ENCODE measurements at places on chromosomes 5 and 9.

DNA sequence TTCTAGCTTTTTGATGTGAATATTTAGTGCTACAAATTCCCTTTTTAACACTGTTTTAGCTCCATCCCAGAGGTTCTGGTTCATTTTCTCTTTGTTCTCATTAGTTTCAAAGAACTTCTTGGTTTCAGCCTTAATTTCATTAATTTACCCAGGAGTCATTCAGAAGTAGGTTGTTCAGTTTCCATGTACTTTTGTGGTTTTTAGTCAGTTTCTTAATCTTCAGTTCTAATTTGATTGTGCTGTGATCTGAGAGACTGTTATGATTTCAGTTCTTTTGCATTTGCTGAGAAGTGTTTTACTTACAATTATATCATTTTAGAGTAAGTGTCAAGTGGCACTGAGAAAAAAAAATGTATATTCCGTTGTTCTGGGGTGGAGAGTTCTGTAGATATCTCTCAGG is 240.1 kb upstream of the RASA1 start:
- DNase-seq: no peak

DNA sequence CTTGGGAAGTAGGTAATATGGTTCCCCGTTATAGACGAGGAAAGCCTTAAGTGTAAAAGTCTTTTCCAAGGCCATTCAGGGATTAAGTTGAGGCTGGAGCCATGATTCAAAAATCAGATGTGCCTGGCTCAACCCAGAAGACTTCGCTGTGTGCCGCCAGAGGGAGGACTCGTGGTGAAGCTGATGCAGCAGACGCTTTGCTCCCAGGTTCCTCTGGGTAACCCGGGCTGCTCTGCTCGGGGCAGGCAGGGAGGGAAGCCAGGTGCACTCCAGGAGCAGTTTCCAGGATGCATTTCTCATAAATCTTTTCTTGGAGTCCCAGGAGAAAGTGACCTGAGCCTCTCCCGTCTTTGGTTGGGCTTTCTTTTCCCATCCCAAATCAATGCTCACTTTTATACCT is 62.9 kb upstream of the ICE1 start:
- DNase-seq: no peak

DNA sequence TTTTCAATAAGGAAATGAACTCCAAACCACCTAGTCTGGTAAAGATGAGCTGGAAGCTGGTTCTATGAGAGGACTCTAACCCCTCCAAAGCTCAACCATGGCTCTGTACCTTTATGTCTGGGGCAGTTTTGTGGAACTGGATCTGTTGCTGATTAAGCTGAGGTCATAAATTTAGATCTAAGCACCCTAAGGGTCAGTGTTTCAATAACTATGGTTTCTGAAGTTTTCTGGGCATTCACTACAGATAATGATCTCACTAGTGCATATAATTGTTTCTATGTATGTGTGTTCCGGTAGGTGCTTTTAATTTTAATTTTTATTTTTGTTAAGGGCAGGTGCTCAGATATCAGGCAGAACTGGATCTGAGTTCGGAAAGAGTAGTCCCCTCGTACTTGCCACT is 258.7 kb upstream of the PANK3 start:
- no peak for DNase-seq

GRCh38 chr5:179620293-179620692 is 3.2 kb downstream of the HNRNPH1 start:
- no peak for DNase-seq

Measured in neural progenitor cell (in vitro differentiated cells).